LHCN-M2 (cell line): ENCODE measurements at places on chromosomes 4 and X. TPM values are rescaled to one million over a fixed set of nuclear protein-coding genes. Genes with fewer than 3 reads are reported as not detected.

CDS1 gene
- 0.17 and 0.38 TPM in 2 replicates for total RNA-seq

PAK3 gene
- total RNA-seq = not detected in 2 replicates

CFAP47 gene
- total RNA-seq = not detected in 2 replicates

FAM9B gene
- 0.06 and 0.17 TPM in 2 replicates for total RNA-seq

MAGED2 gene
- 171 and 194 TPM in 2 replicates for total RNA-seq

UCHL1 gene
- 222 and 281 TPM in 2 replicates for total RNA-seq

CCDC158 gene
- not detected in 2 replicates for total RNA-seq
